ENCODE measurements at places on chromosomes 2 and 18.
A peak's percentile ranks its signal among the peaks of the same experiment; 100 is the strongest.

GRCh38 chr2:17822445-17823117 is 6.3 kb downstream of the MSGN1 start:
- DNase-seq: no peak

GRCh38 chr18:77000527-77000926 is 132.1 kb downstream of the MBP start:
- DNase-seq: no peak

- DNase-seq: no peak
Observed at GRCh38 chr2:32688541-32688940, 60.7 kb downstream of the TTC27 start.

GRCh38 chr2:223973606-223974005 is 16.3 kb downstream of the MRPL44 start:
- DNase-seq: no peak

- no peak for DNase-seq
Observed at GRCh38 chr2:29165362-29166241, 50.4 kb downstream of the CLIP4 start.

- no peak for DNase-seq
Observed at GRCh38 chr2:194320520-194320919, 1336.5 kb upstream of the SLC39A10 start.

DNA sequence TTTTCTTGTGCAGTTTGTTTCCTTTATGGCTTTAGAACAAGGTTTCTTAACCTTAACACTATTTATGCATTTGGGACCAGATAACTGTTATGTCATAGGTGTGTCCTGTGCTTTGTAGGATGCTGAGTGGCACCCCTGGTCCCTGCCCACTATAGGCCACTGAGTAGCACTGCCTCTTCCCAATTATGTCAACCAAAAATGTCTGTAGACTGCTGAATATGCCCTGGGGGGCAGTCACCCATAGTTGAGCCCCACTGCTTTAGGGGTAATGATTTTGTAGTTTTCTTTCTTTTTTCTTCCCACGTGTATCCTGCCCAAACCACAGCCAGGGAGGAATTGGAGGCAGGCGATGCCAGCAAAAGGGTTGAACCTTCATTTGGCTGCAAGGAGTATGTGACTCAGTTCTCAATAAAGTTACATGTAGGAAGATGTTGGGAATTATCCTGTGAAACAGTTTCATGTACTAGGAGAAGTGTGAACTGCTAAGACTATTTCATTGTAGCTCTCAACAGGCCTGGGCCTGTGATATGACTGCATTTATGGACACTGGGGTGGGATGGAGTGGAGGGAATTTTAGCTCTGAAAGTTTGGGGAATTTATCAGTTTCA is 65.7 kb downstream of the FMNL2 start:
- DNase-seq: no peak

GRCh38 chr2:43939695-43940256 is 56.0 kb downstream of the LRPPRC start:
- no peak for DNase-seq

GRCh38 chr18:11279461-11279860 is 130.1 kb upstream of the PIEZO2 start:
- no peak for DNase-seq

GRCh38 chr2:187138265-187138664 is 289.3 kb upstream of the ZSWIM2 start:
- DNase-seq: no peak

DNA sequence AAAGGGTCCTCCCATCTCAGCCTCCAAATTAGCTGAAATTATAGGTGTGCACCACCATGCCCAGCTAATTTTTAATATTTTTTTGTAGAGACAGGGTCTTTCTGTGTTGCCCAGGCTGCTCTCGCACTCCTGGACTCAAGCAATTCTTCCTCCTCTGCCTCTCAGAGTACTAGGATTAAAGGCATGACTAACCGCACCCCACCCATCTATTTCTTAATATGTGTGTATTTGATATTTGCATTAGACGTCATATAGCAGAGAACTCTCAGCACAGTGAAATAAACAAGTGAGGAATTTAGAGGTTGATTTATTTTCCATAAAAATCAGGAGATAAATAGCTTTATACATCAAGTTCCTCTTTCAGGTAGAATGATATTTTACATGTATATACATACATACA is 213.5 kb downstream of the FSIP2 start:
- DNase-seq: no peak

- no peak for DNase-seq
Observed at GRCh38 chr2:108621687-108622681, 87.7 kb downstream of the LIMS1 start.

DNA sequence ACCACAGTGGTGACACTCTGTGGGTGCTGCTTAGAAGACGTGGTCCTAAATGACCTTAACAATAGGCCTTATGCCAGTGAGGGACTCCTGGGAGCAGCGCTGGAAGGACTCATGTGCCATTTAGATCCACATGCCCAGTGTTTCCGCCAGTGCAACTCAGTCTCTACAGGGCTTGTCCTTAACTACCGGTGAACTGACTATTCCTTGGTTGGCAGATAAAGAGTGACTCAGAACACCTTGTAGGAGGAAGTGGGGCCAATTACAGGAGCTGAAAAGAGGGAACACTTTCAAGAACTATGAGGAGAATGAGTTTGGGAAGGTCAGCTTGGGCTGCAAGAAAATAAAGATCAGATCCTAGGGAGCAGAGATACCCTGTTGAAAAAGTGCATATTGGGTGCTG is 1.8 kb upstream of the CDK5R2 start:
- DNase-seq: no peak

DNA sequence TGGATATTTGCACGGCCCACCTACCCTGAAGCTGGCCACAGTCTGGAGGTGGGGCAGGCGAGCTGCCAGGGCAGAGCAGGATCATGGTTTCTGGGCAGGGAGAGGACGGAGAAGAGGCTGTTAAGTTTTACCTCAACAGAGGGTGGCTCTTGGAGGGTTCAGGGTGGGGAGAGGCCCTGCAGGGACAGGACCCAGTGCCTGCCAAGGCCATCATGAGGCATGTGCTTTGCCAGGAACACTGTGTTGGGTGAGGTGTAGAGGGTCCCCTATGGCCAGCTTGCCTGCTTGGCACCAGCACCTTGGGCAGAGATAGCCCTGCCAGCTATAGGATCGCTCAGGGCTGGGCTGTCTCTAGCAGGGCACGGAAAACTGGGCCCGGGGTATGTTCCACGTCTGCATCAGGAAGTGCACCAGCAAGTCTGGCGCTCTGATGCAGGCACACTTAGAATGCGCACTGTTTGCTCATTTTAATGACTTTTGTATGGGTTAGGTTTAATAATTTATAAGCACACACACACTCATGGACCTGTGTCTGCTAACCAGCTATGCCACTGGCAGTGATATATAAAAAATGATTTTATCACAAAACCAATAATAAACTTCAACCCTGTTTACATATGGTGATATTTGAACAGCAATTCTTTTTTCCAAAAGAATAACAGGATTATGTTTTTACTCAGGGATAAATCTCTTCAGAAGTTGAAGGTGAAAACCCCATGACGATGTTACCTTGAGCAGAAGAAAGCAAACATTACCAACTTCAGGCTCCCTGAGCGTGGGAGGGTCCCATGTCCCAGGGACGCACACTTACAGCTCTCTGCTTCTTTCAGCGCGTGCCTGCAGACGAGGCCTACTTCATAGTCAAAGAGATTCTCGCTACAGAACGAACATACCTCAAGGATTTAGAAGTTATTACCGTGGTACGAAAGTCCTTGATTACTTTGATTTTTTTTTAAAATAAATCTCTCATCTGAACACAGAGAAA is 46.4 kb downstream of the STK25 start:
- no peak for DNase-seq

GRCh38 chr2:108993095-108993937 is 4.3 kb upstream of the EDAR start:
- no peak for DNase-seq

GRCh38 chr2:101230541-101231001 is 22.1 kb upstream of the CNOT11 start:
- DNase-seq: no peak

- DNase-seq: no peak
Observed at GRCh38 chr2:17918789-17919188, 40.3 kb downstream of the KCNS3 start.

- no peak for DNase-seq
Observed at GRCh38 chr2:214006601-214007000, 404.3 kb upstream of the VWC2L start.

DNA sequence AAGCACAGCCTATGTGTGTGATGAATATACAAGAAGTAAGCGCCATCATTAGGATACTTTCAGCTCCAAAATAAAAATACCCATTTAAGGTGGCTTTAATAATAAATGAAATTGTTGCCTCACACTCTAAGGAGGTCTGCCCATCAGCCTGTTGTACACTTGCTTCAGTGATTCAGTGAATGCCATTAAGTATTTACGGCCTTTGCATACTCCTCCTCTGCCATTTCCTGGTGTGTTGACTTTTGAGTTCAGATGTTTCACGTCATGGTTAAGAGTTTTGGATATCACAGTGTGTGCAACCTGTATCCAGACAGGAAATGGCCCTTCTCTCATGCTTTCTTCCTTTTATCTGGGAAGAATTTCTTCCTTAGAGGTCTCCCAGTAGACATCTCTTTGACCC is 38.6 kb upstream of the SNORC start:
- DNase-seq: no peak

DNA sequence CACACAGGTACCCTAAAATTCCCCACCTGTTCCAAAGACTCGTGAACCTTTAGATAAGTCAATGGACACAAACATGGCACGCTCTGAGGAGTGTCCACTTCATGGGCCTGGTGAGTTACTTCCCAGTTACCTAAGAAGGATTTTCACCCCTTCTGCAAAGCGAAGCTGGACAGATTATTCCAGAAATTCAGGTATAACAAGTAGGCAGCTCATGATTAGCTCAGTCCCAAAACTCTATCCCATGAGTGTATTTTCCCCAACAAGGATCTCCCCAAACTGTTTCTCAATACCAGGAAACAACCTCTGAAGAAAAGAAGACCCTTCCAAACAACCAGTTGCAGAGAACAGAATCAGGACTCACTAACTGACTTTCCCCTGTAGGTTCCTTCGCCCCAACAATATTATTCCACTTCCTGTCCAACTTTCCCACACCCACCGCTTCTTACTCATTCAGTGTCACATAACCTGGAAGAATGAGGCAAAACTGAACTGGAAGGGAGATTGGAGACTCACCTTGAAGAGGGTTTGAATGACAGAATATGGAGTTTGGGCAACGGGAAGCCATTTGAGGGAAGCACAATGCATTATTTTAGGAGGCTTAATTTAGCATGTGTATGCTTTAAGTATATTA is 120.1 kb downstream of the ANTXR1 start:
- DNase-seq: no peak

DNA sequence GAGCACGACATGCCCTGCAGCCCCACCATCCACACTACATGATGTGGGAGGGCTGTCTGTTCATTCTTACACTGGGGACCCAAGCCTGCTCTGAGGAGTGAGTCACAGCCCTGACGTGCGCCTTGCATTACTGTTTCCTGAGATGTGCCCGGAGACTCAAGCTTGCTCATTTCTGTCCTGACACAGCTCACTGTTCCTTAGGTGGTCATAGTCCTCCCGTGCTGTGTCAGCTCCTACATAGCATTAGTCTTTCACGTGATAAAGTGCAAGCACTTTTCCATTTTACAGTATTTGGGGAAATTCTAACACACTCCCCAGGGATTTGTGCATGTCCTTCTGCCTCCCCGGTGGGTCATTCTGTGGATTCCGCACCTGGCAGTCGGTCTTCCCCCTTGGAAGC is 46.2 kb upstream of the TRIM43B start:
- DNase-seq: peak; percentile 20

GRCh38 chr18:6881034-6881820 is 151.7 kb downstream of the ARHGAP28 start:
- no peak for DNase-seq

- no peak for DNase-seq
Observed at GRCh38 chr2:108585436-108585835, 51.2 kb downstream of the LIMS1 start.

DNA sequence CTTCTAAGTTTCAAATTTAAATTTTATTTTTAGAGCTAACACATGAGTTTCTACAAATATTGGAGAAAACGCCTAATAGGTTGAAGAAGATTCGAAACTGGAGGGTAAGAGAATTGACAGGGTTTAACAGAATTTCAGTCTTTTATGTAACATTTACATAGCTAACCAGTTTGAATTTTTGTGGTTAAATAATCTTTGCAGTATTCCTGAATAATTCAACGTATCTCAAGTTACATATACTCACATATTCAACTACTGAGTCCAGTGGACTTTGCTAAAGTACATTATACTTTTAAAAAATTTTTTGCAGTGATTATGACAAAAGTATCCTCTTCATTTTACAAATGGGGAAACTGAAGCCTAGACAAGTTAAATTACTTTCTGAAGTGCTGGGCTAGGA is 34.0 kb downstream of the CCNT2 start:
- no peak for DNase-seq

- no peak for DNase-seq
Observed at GRCh38 chr18:36757991-36758390, 70.8 kb downstream of the TPGS2 start.

GRCh38 chr2:60551240-60552077 is 2.0 kb downstream of the BCL11A start:
- peak; percentile 11 for DNase-seq

GRCh38 chr2:69947325-69947931 is 14.0 kb downstream of the ASPRV1 start:
- DNase-seq: no peak

GRCh38 chr2:233059797-233060500 is at the start of gene INPP5D:
TSS of gene INPP5D (plus strand) at chr2:233060342. CDS start at chr2:233060479, 137 bp downstream.
- DNase-seq: no peak

DNA sequence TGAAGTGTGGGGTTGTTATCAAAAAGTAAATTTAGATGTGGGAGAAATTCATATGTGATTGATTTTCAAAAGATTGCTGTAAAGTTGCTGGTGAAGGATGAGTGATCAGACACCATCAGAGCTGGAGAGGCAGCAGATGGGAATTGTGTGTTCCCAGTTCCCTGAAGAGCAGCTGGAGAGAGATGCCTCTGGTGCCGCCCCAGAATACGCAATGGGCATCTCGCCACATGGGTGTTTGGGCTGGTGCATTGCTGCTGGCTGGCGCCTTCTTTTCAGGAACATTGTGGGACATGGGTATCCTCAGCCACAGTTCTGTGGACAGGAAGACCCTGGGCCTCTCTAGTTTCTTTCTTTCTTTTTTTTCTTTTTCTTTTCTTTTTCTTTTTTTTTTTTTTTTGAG is 11.9 kb downstream of the ATG4B start:
- DNase-seq: no peak

DNA sequence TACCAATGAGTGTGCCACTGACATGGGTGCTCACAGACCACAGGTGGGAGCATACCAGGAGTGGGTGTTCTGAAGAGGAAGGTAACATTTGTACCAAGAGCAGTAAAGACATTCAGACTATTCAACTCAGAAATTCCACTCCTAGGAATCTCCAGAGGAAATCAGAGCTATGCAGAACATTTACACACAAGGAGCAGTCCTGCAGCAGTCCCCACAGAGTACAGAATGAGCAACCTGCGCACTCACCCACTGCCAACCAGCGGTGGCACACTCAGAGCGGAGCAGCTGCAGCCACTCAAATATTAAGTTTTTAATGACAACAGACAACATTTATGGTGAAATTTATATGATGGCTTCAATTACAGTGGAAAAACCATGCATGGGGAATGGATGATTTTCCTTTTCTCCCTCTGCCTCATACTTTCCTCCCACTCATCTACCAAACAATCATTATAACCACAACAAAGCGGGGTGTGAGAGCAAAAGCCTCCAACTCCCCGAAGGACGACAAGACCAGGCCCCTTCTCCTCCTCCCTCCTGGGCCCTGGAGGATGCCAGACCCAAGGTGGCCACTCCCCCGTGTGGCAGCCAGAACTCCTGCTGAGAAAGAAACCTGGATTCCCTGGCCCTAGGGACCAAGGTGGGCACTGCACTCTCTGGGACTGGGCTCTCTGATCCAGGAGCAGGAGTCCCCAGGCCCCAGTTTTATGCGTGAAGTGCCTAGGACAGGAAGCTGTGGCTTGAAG is 5.4 kb downstream of the HS6ST1 start:
- DNase-seq: no peak

All from T1000 (cell line).